ENCODE measurements at places on chromosomes 3 and 15.

- no peak for DNase-seq
These were observed 76.1 kb downstream of the TOP2B start for GRCh38 chr3:25588441-25589103.

DNA sequence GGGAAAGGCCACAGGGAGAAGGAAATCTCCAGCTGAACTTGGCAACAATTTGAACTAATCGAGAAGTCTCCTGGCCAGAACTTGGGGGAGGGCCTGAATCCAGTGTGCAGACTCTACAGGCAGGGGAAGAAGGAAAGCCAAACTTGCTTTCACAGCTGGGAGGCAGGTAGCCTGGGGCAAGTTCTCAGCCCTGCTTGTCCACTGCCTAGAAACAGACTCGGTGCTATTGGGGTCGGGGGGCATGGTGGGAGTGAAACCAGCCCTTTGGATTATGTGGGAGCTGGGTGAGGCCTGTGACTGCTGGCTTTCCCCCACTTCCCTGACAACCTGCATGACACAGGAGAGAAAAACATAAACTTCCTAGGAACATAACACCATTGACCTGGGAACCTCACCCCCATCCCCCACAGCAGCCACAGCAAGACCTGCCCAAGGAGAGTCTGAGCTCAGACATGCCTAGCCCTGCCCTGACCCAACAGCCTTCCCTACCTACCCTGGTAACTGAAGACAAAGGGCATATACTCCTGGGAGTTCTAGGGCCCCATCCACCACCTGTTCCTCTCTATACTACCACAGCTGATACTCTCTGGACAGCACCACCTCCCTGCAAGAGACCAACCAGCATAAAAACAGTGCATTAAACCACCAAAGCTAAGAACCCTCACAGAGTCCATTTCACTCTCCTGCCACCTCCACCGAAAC, 103.7 kb upstream of the MNS1 start:
- no peak for DNase-seq

GRCh38 chr3:10319804-10320203, 1.1 kb downstream of the SEC13 start:
- DNase-seq = no peak

DNA sequence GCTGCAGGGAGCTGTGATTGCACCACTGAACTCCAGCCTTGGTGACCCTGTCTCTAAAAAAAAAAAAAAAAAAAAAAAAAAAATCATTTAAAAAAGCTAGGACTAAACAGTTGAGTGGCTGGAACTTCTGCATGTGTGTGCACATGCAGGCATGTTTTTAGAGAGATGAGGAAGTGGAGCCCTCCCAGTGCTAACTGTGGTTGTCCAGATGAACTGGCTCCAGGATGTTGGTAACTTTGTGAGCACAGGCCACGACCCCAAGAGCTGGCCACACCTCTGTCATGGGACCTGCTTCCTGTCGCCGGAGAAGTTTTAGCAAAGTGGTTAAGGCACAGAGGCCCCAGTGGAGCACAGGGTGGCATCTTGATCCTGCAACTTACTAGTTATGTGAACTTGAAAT, 27.0 kb downstream of the CHCHD6 start:
- no peak for DNase-seq

DNA sequence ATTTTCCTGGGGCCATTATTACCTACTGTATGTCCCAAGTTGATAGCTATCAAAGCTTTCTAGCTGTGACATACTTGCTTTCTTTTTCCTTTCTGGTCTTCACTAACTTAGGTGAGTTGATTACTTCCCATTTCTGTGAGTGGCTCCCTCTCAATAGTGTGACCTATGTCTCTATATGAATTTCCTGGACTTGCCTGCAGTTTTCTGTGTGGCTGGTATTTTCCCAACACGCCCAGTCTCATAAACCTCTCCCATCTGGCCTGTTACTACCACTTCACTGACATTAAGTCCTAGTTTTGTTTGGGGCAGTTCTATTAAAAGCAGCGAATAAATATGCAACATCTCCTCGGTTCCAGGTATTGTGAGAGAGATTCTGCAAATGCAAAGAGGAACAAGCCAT, 671.2 kb downstream of the SI start:
- DNase-seq = no peak

DNA sequence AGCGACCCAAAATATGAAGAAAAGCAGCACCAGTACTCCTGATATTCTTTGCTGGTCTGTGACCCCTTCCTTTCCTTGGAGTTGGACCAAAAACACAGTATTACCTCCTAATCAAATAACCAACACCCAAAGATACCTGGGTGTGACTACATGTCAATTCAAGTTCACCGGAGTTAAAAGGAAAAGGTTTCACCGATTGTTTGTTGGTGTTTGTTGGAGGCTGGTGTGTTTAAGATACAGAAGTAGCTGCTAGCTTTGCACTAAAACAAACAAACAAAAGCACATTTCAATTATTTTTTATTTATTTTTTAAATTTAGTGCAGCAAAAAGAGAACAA, 81.5 kb downstream of the MYO1E start:
- no peak for DNase-seq

GRCh38 chr3:50204804-50205412, at the start of gene SLC38A3:
Gene SLC38A3 (plus strand): TSS chr3:50205271. CDS start chr3:50214200, 8,929 bp downstream.
- DNase-seq = no peak

Measured in kidney glomerular epithelial cell (primary cell).